ENCODE measurements at places on chromosomes 13 and 19.

DNA sequence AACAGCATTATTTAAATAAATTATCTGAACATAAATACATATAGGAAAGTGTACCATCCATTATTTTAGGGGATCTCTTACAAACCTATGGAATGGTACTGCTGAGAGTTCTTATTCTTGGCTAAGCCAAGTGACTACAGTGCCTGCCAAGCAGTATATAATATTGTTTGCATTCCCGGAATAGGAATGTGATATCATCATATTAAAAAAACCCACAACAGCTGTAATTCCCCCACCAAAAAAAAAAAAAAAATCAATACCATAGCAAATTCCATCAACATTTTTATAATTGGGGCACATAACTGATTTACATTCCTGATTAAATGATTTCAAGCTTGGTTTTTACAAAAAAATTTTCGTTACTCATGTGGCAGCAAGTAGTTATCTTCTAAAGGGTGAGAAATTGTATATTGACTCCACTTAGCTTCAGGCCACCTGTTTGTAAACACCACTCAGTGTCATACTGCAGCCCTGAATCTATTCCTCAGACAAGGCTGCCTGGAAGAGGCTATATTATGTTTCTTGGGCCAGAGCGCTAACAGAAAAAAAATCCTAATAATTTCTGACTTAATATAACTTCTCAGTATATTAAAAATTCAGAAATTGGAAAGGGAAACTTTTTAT is 278.1 kb downstream of the DNAJC15 start:
- DNase-seq: no peak

GRCh38 chr13:26011996-26012821 is 39.6 kb downstream of the SHISA2 start:
- DNase-seq: no peak

GRCh38 chr13:95535243-95535642 is 17.3 kb upstream of the CLDN10 start:
- DNase-seq: no peak

GRCh38 chr13:76289558-76289957 is 596.6 kb downstream of the KCTD12 start:
- no peak for DNase-seq

GRCh38 chr13:79194272-79194671 is 211.8 kb downstream of the RBM26 start:
- peak; percentile 49 for DNase-seq

GRCh38 chr13:45717349-45717748 is 15.2 kb downstream of the CBY2 start:
- no peak for DNase-seq

GRCh38 chr19:55089342-55089944 is 13.8 kb downstream of the EPS8L1 start:
- DNase-seq: no peak

DNA sequence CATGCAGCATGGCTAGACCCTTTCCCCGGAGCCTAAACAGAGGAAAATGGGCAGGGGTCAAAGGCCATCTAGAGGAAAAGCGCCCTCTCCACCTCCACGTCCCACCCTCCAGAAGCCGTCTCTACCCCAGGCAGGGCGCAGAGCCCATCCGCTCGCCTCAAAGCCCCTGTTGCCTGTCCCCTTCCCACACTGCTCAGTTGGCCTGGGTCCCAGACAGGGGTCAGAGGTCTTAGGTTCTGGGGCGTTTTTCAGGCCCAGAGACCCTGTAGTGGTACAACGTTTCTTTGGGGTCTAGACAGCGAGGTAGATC is 285 bp downstream of the TMEM143 start:
- DNase-seq: peak; percentile 21

- DNase-seq: no peak
Measured at GRCh38 chr13:110841406-110841805, 73.5 kb downstream of the ANKRD10 start.

- DNase-seq: no peak
Measured at GRCh38 chr19:10748927-10749434, 31.1 kb downstream of the DNM2 start.

GRCh38 chr13:112747256-112747655 is 57.4 kb downstream of the ATP11A start:
- no peak for DNase-seq

DNA sequence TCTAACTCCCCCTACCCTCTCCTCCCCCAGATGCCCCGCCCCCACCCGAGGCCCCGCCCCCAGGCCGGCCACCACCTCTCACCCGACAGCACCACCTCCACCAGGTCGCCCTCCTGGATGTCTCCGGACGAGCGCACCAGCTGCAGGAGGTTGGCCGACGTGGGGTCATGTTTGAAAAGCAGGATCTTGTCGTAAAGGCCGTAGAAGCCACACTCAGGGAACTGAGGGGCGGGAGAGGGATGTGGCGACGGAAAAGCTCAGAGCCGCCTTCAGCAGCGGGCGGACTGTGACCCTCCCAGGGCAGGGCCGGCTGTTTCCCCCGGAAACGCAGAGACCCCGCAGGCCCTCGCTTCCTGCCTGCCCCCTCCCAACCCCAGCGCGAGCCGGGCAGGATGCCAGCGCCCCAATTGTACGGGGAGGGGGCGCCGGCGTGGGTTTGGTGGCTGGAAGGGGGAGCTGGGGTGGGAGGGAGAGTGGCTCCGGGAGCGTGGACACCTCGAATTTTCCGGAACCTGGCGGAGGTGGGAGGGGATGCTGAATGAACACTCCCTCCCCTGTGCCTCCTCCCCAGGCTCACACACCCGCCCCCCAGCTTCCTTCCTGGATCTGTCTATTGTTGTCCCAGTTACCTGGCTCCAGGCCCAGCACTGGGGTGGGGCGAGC is 3.0 kb downstream of the PRKD2 start:
- DNase-seq: peak; percentile 86

- DNase-seq: no peak
Measured at GRCh38 chr19:54179262-54179852, 6.4 kb upstream of the TMC4 start.

GRCh38 chr19:30017172-30017571 is 75.1 kb downstream of the URI1 start:
- DNase-seq: peak; percentile 21

DNA sequence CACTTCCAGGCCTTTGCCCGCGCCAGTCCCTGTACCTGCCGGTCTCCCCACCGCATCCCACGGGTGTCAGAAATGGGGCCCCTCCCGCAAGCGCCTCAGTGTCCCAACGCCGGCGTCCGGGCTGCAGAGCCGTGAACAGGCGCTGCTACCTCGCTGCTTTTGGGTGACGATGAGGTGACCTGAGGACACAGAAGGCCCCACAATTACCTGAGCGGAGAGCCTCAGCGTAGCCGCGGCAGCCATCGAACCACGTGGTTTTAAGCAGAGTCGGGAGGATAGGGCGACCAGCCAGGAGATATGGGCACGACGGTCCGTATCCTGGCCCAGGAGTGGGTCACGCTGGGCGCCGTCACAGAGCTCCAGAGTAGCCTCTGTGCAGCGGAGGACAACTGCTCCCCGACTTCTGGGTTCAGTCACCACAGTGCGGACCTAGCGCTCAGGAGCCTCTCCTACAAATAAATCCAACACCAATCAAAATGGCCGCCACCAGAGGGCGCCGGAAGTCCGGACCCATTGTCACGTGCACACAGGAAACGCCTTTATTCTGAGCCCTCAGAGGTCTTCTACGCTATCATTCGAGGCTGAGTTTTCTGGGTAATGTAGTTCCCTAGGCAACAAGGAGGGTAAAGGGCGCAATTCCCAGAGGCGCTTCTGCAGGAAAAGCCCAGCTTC is at the start of gene ZNF814:
Gene ZNF814 (minus strand): TSS at position 478 of the 672 bp plus-strand sequence. CDS start 235 bp downstream, at position 243.
- peak; percentile 69 for DNase-seq

GRCh38 chr19:45404557-45405434 is at the start of gene PPP1R13L:
Gene PPP1R13L, minus strand, starts transcription at chr19:45405069. Its CDS starts 6,751 bp downstream, at chr19:45398318.
- DNase-seq: peak; percentile 82

- peak; percentile 89 for DNase-seq
Measured at GRCh38 chr19:35935911-35936737, at the start of gene LRFN3. Gene LRFN3, plus strand, starts transcription at chr19:35936374. Its CDS starts 3,052 bp downstream, at chr19:35939426.

- DNase-seq: no peak
Measured at GRCh38 chr13:39892721-39893685, 237.5 kb downstream of the COG6 start.

- no peak for DNase-seq
Measured at GRCh38 chr19:43934055-43934984, 762 bp downstream of the ZNF45 start.

GRCh38 chr19:8458380-8458779 is 13.6 kb downstream of the HNRNPM start:
- DNase-seq: no peak

DNA sequence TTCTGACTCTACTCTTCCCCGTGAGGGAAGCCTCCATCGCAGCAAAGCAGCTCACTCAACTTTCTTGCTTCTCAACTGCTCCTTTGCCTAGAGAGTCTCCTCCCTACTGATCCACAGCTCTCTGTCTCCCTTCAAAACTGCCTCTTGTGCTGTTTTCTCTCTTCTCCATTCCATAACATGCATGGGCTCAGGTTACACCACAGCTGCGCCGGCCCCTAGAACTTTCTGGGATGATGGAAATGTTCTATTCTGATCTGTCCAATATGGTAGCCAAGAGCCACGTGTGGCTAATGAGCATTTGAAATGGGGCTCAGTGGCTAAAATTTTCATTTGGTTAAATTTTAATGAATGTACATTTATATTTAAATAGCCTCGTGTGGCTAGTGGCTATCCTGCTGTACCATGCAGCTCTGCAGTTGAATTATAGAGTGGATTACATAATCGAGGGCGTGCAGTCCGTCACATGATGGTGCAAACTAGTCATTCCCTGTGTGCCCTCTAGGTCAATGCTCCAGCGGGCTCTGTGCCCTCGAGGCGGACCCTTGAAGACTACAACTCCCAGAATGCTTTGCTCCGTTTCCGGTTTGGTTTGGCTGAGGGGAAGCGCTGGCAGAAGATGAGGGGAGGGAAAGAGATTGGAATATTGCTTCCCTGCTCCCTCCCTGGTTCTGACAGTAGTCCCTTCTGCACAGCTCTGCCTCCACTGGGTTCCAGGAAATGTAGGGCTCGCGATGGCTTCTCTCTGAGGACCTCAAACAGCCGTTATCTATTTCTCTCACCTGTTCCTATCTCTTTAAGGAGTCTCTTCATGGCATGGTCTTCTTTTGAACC is 109.8 kb downstream of the CACNA1A start:
- DNase-seq: no peak

DNA sequence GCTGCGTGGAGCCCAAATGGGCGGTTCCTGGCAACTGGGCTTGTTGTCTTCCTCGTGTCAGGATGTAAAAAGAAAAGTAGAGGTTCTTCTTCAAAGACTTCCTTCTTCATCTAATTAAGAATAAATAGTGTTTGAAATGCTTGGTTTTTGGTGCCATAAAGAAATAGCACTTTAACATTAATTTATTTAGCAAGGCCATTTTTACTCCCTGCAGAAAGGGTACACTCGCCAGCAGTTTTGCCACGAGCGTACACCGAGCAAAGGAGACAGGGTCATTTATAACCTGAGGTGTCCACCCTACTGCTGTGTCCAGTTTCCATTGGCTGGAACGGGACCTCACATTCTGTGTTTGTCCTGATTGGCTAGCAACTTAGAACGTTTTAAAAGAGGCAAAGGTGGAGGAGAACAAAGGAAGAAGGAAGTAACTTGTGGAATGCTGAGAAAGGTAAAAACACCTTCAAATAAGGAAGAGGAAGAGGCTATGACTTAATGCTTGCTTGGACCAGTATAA is 21.8 kb upstream of the OR10H1 start:
- DNase-seq: no peak

DNA sequence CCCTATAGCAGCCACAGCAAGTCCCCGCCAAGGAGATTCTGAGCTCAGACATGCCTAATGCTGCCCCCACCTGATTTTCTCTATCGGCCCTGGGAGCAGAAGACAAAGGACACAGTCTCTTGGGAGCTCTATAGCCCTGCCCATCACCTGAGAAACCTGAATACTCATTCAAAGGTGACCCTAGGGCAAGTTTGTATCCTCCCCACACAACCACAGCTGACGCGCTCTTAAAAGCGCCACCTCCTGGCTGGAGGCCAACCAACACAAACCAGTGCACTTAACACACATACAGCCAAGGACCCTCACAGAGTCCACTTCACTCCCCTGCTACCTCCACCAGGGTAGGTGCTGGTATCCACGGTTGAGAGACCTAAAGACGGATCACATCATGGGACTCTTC is 8.8 kb upstream of the IGFL4 start:
- DNase-seq: no peak

DNA sequence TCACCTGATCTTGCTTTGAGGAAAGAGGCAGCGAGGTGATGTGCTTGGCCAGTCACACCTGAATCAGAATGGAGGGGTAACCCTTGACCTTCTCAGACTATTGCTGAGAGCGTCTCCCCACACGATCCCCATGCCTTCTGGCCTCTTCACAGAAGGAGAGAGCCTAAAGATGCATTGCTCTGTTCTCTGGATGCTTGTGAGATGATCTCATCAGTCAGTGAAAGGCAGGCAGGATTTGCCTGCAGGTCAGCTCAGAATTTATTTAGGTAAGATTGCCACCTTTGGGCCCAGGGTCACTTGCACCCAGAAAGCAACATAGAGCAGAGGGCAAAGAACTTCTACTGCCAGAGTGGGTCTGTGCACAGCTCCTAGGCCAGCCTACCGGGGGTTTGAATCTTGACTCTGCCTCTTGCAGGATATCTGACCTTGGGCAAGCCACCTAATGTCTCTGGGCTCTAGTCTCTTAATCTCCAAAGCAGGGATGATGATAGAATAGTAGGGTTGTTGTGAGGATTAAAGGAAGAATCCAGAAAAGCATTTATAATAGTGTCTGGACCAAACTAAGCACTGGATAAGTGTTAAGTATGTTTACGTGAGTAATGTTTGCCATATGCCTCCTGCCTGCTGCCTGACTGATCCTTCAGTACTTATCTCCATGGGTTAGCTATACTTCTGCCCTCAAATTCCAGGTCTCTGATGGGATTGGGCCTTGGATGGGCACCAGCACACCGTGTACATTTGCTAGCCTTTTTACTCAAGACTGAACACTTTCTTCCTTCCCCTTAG is 8.4 kb upstream of the FLT1 start:
- DNase-seq: no peak

GRCh38 chr13:76971215-76971614 is 20.7 kb upstream of the CLN5 start:
- no peak for DNase-seq

DNA sequence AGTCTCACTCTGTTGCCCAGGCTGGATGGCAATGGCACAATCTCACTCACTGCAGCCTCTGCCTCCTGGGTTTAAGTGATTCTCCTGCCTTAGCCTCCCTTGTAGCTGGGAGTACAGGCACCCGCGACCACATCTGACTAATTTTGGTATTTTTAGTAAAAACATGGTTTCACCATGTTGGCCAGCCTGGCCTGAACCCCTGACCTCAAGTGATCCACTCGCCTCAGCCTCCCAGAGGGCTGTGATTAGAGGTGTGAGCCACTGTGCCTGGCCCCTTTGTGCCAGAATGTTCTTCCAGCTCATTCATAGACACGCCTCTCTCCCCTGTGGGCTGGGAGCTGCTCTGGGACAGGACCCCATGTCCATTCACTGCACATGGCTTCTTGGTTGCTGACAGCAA is 9.1 kb downstream of the MYDGF start:
- no peak for DNase-seq

Measured in GM13977 (cell line).